H4 (cell line): ENCODE measurements at places on chromosomes 16 and 17.
A peak's percentile ranks its signal among the peaks of the same experiment; 100 is the strongest.

- peak; percentile 63 for DNase-seq
These were observed 22.2 kb upstream of the PEMT start for GRCh38 chr17:17613708-17614114.

GRCh38 chr16:212999-213398 lies 16.2 kb downstream of the LUC7L start:
- DNase-seq: no peak

DNA sequence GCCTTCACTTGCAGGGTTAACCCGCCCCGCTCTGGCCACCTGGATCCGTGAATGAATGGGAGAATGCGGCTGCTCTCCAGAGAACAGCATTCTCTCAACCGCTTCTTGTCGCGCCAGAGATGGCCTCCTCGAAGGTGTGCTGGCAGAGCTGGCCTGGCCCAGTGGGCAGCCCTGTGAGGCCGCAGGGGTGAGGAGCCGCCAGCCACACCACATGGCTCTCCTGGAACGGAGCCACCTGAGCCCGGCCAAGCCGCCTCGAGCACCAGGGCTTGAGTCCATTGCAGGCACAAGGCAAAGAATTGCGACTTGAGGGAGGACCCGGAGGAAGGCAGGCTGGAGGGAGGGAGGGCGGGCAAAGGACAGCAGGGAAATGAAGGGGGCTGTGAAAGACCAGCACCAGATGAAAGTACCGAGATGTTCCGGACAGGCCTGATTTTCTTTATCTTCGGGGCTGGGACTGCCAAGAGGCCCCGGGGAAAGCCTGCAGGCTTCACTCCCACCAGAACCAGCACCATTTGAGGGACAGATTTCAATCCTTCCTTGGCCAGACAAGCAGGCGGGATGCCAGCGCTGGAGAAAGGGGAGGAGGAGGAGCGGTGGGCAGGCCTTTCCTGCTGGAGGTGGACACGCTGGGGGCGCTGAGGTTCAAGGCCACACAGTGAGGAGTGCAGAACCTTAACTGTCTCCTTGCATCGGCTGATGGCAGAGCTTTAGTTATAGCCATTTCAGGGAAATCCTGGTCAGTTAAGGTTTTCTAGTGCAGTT lies 69.4 kb downstream of the MRC2 start:
- no peak for DNase-seq

GRCh38 chr17:81428948-81429774 lies 33.9 kb downstream of the BAHCC1 start:
- peak; percentile 72 for DNase-seq

GRCh38 chr17:12584727-12585126 lies 81.0 kb upstream of the MYOCD start:
- no peak for DNase-seq

DNA sequence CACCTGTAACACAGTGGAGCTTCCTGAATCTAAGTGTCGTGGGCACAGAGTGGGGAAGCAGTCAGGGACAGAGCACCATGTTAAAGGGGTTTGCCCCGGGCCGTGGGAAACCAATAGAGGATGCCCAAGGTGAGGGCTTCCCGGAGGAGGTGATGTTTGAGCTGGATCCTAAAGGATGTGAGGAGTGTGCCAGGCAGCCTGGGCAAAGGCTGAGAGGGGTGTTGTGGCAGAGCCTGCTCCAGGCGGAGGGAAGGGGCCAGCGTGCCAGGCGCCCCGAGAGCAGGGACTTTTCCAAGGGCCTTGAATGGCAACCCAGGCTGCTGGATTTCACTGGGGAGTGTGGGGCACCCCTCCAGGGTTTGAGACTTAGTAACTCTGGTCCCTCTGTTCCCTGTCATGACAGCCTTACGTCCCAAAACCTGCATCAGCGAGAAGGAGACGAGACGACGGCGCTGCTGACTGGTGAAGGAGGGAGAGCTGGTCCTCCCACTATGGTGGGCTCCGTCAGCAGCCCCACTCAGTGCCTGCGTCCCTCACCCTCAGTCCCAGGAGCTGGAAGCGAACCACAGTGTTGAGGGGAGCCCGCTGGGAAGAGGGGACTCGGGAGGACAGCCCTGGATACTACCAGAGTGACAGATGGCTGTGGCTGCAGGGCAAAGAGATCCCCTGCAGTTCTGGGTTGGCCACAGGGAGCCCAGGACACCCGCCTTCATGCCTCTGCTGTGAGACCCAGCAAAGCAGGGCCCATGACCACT lies 228.4 kb downstream of the KATNIP start:
- DNase-seq: no peak

DNA sequence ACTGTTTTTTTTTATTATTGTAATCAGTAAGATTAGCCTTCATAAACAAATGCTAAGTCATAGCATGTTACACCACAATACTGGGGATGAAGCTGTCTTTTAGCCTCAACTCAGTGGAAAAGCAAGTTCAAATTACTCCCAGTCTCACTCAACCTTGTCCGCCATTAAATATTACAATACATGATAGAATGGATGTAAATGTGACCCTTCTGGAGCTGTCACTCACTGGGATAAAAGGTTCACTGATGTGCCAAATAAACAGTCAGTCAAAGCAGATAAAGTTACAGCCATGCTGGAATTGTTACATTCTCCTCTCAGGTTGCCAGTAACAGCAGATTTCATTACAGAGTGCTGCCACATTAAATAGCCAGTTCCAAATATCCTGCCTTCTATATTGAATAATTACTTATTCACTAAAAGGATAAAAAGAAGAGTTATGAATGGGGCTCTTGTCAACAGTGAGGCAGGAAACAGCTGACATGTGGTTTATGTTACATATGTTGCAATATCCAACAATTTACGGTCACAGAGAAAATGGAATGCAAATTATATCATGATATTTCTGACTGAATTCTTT lies 53.4 kb downstream of the BRIP1 start:
- peak; percentile 34 for DNase-seq

- DNase-seq: peak; percentile 54
These were observed 1.8 kb downstream of the TMIGD1 start for GRCh38 chr17:30332057-30332542.

DNA sequence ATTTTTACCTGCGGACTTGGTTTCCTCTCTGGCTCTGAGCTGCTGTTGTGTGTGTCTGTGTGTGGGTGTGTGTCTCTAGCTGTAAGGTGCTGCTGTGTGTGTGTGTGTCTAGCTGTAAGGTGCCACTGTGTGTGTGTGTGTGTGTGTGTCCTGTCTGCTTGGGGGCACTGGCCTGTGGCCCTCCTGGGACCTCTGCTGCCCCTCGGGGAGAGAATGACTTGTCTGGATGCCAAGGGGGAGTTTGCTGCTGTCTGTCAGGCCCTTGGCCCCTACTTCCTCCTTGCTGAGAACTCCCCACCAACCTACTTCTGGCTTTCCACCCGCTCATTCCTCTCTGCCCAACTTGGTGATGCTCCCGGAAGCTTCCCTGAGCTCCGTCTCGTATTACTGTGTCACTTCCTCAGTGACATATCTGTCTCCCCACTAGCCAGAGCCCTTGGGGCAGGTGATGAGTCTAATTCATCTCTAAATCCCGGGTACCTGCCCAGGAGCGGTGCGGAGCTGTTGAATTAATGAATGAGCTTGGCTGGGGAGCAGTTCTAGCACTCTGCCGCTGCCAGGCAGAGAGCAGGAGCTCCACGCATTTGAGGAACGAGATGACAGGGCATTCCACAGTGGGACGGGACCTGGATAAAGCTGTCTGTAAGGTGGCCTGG lies 3.5 kb upstream of the LASP1NB start:
- DNase-seq: no peak

- no peak for DNase-seq
These were observed 221.9 kb upstream of the CACNG5 start for GRCh38 chr17:66612993-66613392.
